Right hindlimb (tissue), 1 donor: ENCODE measurements at places on chromosomes 6 and 20.

DNA sequence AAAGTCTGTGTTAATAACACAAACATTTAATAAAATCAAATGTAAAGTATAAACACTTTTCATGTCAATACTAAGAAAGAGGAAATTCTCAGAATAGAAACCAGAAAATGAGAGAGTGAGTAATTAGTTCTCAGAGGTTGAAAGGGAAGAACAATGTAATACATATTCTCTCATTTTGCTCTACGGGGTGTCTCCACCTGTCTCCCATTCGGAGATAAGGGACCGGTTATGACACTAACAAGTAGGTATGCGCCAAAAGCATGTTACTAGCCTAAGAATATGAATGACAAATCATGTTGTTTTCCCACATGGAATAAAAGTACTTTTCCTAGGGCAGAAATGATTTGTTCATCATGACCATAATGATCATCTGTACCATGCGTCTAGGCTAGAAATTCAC is 35.6 kb upstream of the PRELID3B start:
- DNase-seq: no peak

GRCh38 chr6:1679688-1680068 is 70.0 kb downstream of the FOXC1 start:
- DNase-seq: no peak

GRCh38 chr6:42038811-42039408 is 11.4 kb upstream of the TAF8 start:
- DNase-seq: no peak

GRCh38 chr6:21402368-21402767 is 191.2 kb upstream of the SOX4 start:
- DNase-seq: no peak

GRCh38 chr6:21098744-21099143 is 494.8 kb upstream of the SOX4 start:
- no peak for DNase-seq

DNA sequence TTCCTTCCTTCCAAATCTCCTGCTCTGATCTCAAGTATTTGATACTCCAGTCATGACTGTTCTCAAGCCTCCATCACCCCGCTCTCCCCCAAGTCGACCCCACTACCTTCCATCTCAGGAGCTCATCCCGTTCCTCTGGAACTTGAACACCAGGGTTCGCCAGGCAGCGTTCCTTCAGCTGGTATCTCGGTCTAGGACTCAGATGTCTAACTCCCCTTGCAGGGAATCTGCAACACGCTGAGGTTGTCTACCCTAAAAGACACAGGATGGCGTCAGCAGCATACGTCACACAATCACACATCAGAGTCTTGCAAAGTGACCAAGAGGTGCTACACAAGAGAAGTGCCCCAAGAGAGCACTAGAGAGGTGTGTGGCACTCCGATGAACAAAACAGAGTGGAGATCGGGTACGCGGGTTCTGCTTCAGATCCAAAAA is 706 bp downstream of the ZNF184 start:
- peak; percentile 72 for DNase-seq

DNA sequence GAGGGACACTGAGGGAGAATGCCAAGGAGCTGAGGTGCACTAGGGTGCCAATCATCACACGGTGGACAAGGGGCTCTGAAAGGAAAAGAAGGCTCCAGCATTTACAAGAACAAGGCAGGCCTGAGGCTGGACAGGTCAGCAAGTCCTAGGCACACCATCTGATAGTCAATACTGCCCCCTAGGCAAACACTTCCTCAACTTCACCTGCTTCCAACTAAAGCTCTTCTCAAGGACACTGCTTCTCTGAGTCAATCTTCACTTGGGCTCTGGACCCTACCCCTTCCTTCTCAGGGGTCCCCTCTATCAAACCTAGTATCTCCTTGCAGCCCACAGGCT is 37.7 kb upstream of the SLC4A11 start:
- no peak for DNase-seq

GRCh38 chr6:13024616-13025015 is 303.7 kb downstream of the TBC1D7 start:
- DNase-seq: no peak

DNA sequence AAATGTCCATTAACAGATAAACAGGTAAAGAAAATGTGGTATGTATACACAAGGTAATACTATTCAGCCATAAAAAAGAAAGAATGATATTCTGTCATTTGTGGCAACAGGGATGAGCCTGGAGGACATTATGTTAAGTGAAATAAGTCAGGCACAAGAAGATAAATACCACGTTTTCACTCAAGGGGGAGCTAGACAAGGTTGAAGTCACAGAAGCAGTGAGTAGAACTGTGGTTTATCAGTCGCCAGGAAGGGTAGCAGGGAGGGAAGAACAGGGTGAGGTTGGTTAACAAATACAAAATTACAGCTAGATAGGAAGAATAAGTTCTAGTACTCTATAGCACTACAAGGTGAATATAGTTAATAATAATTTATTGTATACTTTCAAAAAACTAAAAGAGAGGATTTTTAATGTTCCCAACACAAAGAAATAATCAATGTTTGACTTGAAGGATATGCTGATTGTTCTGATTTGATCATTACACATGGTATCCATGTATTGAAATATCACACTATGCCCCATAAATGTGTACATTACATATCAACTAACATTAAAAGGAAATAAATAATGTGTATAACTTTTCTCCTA is 21.1 kb downstream of the RTN4IP1 start:
- no peak for DNase-seq

GRCh38 chr20:50085481-50086365 is 27.2 kb downstream of the UBE2V1 start:
- DNase-seq: no peak

DNA sequence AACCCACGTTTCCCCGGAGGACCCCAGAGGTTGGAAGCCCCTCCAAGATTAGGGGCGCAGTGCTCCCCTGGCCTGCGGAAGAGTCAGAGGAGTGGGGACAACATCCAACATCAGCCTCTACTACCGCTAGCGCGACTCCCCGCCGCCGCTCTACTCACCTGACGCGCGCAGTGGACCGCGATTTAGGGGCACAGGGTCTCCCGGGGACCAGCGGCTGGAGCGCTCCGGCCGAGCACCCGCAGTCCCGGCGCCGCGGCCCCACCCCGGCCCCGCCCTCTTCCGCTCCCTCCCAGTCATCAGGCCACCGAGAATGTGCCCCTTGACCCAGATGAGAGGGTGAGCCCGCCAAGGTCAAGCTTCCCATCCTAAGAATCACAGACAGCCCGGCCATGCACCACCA is at the start of gene ZFP57:
TSS of gene ZFP57 (minus strand) at position 249 of the 400 bp plus-strand sequence. CDS start 4,149 bp downstream, outside the sequence.
- no peak for DNase-seq

GRCh38 chr6:143187238-143187923 is 126.7 kb downstream of the AIG1 start:
- peak; percentile 64 for DNase-seq

DNA sequence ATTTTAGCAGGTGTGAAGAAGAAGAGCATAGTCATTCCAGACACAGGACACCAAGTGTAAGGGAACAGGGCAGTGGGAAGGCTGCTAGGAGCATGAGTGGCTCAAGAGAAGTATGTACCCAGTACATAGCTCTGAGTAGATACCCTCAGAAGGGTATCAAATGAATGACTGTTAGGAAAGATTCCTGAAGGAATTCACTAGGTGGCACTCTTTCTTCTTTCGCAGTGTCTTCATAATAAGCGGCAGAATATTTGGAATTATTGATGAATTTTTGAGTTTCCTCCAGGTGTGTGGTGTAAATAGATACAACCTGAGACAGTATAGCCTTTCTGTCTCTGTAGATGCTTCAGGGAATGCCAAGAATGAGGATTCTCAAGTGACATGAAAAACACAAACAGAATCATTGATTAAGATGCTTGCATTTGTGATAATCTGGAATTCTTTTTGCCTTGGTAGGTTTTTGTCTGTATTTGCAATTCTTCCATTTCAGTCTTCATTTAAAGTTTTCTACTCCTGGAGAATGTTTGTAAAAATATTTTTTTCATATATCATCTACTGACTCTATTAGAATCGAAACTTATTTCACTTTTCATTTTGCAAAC is 264.3 kb upstream of the RIMS1 start:
- DNase-seq: no peak

DNA sequence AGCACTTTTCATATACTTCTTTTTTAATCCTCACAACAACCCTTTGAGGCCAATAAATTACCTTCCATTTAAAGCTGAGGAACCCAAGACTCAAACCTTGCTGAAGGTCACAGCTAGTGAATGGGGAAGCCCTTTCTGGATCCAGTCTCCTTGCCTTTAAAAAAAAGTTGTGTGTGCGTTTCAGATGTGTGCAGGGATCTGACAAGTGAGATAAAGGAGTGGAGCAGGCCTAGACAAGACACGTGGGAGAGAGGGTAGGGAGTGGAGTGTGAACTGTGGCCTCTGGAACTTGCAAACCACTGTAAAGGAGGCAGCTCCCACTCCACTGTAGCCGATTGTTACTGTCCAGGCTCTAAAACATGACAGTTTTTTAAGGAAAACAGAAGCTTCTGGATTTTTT is 1.9 kb downstream of the KLHL32 start:
- no peak for DNase-seq

DNA sequence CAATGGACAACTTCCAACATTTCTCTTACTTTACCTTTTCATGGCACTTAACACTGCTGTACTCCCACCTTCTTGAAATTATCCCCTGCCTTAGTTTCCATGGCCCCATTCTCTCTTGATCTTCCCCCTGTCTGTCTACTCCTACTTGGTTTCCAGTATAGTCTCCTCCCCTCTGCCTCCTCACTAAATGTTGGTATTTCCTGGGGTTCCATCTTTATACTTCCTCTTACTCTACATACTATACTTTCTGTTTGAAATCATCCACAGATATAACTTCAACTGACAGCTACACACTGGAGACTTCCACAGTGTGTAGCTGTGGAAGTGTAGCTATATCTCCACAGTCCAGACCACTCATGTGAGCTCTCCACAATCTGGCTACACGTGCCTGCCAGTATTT is 13.5 kb downstream of the ZHX3 start:
- no peak for DNase-seq
